ENCODE measurements at places on chromosomes 1 and 21. TPM values are rescaled to one million over a fixed set of nuclear protein-coding genes. Genes with fewer than 3 reads are reported as not detected.

DNA sequence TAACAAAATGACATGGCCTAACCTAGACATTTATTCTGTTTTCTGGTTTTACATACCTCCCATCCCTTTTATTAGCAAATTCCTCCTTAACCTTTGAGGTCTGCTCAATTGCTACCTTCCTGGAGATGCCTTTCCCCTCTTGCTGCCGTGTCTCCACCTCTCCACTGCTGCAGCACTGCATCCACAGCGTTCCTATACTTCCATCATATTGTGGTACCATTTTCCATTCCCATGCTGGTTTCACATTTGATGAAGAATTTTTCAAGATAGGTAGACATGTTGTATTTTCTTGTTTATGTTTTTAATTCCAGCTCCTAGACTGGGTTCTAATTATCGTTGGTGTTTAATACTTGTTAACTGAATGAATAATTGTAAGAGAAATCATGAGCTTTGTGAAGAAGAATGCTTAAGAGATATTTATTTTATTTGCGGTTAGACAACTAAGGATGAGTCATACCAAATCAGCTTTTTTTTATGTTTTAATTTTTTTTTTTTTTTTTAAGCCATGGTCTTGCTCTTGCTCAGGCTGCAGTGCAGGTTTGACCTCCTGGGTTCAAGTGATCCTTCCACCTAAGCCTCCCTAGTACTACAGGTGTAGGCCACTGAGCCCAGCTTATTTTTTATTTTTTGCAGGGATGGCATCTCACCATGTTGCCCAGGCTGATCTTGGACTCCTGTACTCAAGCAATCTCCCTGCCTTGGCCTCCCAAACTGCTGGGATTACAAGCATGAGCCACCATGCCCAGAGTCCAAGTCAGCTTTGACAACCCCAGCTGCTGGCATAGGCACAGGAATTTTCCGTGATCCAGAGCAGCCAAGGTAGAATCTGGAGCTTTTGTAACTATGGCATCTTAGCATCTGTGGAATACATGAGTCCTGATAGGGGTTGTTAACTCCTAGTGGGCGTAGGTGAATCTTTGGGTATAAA, 44.0 kb downstream of the ATP6V1G3 start:
- DNase-seq = no peak

- DNase-seq = no peak
Observed at GRCh38 chr1:56268519-56269140, 310.7 kb downstream of the PLPP3 start.

GRCh38 chr21:45018131-45019075, 56.0 kb upstream of the ADARB1 start:
- no peak for DNase-seq

DNA sequence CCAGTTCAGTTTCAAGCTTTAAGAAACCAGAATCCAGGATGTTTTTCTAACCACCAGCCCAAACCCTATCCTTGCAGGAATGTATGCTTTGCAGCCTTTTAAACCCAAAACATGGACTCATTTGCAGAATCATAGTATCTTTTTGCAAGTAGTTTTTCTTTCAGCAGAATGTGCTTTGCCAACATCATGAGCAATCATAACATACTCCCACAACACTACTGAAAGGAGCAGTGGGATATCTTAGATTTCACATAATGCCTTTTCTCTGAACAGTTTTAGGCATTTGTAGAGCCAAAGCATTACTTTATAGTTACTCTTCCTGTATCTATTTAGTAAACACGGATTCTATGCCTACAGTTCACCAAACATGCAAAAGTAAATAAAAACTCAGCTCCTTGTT, 10.0 kb upstream of the SH2D2A start:
- DNase-seq = no peak

GRCh38 chr1:155253797-155254196, 1.5 kb downstream of the ENTREP3 start:
- DNase-seq = no peak

GRCh38 chr1:77044133-77044849, 174.9 kb downstream of the PIGK start:
- DNase-seq = no peak

GRCh38 chr21:45518742-45519141, 23.5 kb downstream of the SLC19A1 start:
- no peak for DNase-seq

- DNase-seq = no peak
Observed at GRCh38 chr1:186518395-186518794, 57.5 kb upstream of the PDC start.

GPR153 gene
- total RNA-seq = 11.5 TPM

HOOK1 gene
- 24.6 TPM for total RNA-seq

SYT14 gene
- total RNA-seq = 0.49 TPM

Measured in vagina (tissue), 2 donors.